ENCODE measurements at places on chromosomes 2 and 18. TPM values are rescaled to one million over a fixed set of nuclear protein-coding genes. Genes with fewer than 3 reads are reported as not detected.

The SPP2 gene
- not detected for total RNA-seq

The CHRNG gene
- not detected for total RNA-seq

The ACMSD gene
- total RNA-seq: not detected

The NEU4 gene
- total RNA-seq: 32.3 TPM

The ZNF396 gene
- 3.7 TPM for total RNA-seq

The TOGARAM2 gene
- total RNA-seq: 0.64 TPM

The MEIS1 gene
- total RNA-seq: 10.0 TPM

The ANKRD30B gene
- not detected for total RNA-seq

The L3MBTL4 gene
- total RNA-seq: 4.9 TPM
